ENCODE measurements at places on chromosomes 3 and 15.

DNA sequence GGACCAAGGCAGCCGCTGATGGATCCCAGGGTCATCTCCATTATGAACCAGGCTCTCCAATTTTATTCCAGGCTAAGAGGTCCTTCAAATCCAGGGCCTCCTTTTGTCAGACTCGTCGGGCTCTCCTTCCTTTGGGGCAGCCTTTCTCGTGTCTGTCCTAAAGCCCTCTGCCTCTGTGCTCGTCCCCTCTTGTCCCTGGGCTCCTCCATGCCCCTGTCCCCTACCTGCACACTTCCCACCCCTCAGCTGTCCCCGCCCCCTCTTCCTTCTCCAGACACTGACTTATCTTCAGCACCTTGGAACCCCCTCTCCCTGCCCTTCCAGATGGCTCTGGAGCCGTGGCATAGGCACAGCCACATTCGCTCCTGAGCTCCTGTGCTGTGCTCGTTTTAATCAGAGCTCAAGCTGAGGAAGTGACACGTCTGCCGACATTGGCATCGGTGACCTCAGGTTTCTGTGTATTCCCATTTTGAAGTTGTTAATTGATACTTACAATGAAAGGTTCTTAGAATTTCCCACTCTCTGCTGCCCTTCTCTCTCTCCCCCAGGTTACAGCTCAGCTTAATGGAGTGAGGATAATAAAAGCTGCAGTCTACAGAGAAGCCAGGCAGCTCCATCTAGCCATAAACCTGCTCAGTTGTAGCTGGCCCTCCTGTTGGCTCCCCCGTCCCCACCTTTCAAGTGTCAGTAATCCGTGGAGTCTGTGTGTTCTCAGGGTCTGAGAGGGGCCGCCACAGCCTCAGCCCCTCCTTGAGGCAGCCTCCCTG, 51.1 kb upstream of the SEC22A start:
- DNase-seq = no peak

GRCh38 chr3:38038447-38038911, 529 bp upstream of the DLEC1 start:
- DNase-seq = no peak

DNA sequence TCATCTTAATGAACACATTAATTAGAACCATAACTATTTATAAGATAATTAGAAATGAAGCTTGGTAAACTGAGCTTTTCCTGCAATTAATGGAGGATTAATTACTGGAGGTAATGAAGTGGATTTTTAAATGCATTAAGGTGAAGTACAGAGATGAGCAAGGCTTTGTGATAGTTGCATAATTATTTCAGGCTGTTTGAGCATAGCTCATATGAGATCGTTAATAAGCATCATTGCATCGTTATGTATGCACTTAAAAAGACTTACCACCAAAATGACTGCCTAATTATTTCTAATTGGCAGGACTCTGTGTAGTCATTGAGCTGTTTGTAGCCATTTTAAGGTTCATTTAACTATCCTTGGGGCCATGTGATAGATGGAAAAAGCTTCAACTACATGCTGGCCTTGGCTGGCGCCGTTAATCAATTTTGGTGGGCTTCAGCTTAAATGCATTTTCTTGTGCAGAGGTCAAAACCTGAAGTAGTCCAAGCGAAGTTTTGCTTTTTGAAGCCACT, 55.3 kb downstream of the RSRC1 start:
- DNase-seq = no peak

DNA sequence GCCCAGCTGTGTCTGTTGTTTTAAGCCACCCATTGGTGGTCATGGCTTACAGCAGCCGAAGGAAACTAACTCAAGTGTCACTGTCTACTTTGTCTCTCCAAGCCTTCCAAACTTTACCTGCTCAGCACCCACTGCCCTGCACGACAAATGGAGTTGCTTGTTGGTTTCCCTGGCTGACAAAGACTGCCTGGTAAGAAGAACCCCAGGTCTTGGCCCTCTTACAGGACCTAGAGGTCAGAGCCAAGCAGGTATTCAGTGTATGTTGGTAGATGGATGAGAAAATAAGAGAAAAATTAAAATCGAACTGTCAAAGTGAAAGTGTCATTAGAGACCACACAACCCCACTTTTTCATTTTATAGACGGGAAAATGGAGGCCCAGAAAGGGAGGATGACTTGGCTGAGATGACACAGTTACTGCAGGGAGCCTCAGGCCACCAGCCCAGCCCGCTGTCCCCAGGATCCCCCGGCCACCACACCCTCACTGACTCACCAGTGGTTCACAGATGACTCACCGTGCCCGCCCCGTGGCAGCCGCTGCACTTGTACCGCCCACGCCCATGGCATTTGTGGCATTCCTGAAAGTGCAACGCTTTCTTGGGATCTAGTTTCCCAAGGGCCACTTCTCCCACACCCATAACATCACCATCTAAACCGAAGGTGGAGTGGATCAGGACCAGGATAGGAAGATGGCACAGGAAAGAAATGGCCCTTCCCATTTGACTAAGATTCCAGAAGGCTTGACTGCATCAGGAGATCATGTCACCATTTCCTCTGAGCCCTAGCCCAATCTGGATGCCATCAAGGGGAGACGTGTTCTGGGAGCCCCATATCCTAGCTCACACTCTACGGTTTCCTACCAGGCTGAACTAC, 15.2 kb downstream of the SSUH2 start:
- no peak for DNase-seq

DNA sequence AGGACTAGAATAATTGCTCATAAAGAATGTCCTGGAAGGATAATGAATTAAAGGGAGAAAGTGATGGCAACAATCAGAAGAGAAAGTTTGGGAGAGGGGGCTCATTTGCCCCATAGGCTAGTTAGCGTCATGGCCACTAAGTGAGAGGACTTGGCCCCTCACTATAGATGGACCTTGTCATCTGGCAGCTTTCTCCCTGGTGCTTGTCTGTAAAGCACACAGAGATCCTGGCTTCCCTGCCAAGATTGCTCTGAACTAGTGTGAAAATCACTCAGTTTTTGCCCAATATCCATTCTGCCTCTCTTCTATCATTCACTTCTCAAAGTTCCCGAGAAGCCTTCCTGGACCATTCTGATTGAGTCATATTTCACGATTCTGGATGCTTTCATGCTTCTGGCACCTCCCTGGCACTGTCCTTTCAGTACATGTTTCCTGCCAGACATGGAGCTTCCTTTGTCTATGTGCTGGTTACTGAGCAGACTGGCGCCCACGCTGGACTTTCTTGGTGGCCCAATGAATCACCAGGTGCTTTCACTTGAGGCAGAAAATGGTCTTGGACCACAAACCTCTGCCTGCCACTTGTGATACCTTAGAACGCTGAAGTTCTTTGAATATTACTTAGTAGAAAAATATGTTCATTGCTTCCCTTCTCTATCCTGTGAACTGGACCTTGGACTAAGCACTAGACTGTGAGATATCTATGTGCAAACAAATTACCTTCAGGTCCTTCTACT, 709.6 kb upstream of the CFAP20DC start:
- peak; percentile 34 for DNase-seq
